ENCODE measurements at places on chromosomes 5 and 9.

DNA sequence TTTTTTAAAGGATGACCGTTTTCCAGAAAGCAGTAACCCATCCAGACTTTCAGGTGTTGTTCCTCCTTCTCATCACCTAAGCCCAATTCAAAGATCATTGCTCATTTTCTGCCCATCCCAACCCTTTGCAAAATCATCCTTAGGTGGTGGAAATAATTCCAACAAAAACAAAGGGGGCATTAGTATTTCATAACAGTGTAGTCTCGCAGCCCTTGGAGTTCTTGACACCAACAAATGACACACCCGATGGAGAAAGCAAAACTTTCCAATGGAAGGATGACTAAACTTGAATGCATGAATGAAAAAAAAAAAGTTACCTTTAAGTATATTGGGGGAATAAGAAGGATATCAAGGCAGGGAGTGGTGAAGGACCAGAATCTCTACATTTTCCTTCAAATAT lies 117.0 kb downstream of the PAPPA start:
- DNase-seq = no peak

DNA sequence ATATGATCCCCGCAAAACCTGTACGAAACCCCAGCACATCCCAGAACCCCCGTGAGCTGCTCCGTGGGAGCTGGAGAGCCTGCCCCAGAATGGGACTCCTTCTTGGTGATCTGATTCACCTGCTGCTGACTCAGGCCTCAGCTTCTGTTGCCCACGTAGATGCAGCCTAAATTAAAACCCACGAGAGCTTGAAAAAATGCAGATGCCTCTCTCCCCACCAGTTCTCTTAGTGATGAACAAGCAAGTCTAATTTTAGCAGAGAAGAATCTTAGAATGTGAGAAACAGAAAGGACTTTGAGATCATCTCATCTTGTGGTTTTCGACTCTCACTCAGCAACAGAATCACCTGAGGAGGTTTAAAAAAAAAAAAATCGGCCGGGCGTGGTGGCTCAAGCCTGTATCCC lies 57.6 kb downstream of the TMOD1 start:
- no peak for DNase-seq

- no peak for DNase-seq
Measured at GRCh38 chr9:27165068-27165467, 56.0 kb downstream of the TEK start.

GRCh38 chr9:137797206-137798120 lies 80.1 kb upstream of the CACNA1B start:
- no peak for DNase-seq

GRCh38 chr5:1985781-1986180 lies 103.1 kb upstream of the IRX4 start:
- DNase-seq = no peak

GRCh38 chr9:116608064-116608463 lies 79.0 kb upstream of the TRIM32 start:
- DNase-seq = no peak

- DNase-seq = no peak
Measured at GRCh38 chr9:122138560-122139268, 20.9 kb downstream of the NDUFA8 start.

DNA sequence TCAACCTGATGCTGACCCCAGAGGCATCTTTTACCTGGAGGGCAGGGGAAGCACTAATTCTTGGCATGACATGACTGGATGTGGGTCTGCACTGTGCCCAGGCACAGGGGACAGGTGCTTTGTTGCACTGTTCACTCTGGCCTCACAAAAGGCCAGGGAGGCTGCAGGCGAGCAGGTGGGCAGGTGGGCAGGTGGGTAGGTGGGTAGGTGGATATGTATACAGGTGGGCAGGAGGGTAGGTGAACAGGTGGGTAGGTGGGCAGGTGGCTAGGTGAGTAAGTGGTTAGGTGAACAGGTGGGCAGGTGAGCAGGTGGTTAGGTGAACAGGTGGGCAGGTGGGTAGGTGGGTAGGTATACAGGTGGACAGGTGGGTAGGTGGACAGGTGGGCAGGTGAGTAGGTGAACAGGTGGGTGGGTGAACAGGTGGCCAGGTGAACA lies 1.5 kb downstream of the PAEP start:
- no peak for DNase-seq

GRCh38 chr5:93580927-93581445 lies at the start of gene NR2F1-AS1:
TSS of gene NR2F1-AS1 (minus strand) at chr5:93581219.
- no peak for DNase-seq

DNA sequence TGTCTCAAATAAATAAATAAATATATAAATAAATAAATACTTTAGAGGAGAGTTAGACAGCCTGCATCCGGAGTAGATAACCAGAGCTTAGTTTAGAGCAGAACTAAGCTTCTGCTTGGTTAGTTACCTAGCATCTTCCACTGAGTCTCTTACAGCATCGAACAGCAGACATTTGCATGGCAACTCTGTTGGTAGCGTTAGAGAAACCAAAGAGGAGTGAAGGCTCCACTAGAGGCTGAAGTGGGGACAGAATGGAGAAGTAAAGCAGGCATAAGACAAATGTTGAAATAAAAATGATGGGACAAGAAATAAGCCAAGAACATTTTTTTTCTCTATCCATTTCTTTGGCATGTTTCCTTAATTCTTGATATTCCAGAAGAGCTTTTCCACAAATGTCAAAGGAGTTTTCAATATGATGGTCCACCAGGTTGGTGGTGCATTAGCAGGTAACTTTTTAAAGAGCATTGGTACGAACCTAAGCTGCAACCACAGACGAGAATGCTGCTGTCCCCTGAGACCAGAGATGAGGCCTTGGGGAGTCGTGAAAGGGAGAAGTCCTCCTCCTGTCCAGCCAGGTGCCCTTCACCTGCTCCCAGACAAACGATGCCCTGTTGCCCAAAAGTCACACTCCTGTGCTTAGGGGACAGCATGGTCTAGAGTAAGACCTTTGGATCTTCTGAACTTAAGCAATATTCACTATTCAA lies 438.3 kb downstream of the DIRAS2 start:
- DNase-seq = no peak

GRCh38 chr5:142971303-142972013 lies 201.3 kb downstream of the ARHGAP26 start:
- no peak for DNase-seq

GRCh38 chr5:51902512-51902911 lies 519.3 kb downstream of the ISL1 start:
- DNase-seq = no peak

DNA sequence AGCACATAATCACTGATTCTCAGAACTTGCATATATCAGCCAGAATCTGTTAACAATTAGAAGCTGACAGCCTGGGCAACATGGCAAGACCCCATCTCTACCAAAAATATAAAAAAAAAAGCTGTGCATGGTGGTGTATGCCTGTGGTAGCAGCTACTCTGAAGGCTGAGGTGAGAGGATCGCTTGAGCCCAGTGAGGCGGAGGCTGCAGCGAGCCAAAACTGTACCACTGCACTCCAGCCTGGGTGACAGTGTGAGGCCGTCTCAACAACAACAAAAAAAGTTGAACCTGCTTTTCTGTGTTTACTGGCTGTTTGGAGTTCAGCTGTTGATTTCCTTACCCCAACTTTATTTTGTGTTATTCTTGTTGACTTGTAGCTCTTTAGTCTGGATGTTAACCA lies 66.8 kb downstream of the GOLPH3 start:
- no peak for DNase-seq

All from GM04504 (cell line).